COLO829 (cell line): ENCODE measurements at places on chromosomes 7 and 10.

DNA sequence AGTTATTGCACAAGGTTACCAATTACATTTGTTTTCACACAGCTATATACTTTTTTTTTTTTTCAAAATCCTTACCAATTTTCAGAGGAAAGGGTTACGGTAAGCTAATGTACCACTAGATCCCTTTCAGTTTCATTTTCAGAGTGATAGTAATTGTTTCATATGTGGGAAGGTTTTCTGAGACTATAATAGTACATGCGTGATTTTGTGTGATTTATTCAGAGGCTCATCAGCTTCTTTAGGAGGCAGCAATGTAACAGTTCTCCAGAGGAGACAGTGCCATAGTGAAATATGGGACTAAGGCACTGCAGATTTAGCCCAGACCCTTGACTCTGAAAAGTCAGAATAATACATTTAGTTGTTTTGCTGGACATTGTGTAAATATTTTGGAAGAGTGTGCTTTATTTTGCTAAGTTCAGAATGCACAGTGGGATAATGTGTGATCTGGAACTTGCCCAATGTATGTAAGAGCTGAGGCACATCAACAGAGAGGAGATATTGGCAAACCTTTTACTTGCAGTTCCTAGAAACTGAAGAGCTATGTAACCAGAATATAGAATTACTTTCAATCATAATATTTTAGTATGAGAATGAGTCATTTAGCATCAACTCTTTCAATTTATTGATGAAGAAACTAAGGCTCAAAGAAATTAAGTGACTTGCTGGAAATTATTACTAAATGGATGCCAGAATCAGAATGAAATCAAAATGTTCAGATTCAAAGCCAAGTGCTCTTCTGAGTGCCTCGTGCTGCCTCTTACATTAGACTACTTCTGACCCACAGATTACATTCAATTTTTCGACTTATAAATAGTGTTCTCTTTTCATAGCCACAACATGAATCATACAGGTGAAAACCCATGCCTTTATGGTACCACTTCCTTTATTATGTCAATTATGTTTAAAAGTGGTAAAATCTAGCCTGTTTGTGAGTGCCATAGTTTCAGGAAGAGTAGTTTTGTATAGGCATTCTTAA is 207.7 kb upstream of the TEX47 start:
- DNase-seq = no peak

DNA sequence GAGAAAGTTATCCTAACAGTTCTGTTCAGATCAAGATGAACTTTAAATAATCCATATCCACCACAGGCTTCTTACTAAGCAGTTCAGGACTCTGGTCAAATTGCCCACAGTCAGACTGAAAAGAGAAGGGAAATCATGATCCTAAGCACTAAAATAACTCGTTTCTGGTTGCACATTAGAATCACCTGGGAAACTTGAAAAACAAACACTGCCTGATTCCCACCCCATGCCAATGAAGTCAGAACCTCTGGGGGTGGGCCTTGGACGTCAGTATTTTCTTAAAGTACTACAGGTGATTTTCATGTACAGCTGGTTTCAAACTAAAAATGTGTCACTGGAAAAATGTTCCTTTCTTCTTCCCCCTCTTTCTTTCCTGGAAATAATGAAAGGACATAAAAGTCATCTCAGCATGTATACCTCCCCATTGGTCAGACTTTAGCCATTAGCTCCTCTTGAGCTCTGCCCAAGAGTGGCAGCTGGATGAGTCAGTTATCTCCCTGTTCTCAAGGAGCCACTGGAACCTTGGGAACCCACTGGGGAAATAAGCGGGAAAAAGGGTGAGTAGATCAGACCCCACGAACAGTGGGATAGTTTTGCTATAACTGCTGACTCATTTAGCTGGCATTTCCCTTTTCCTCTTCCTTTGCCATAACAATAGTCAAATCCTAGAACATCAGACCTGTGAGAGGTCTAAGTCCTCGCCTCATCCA is 75.3 kb upstream of the IL6 start:
- no peak for DNase-seq

DNA sequence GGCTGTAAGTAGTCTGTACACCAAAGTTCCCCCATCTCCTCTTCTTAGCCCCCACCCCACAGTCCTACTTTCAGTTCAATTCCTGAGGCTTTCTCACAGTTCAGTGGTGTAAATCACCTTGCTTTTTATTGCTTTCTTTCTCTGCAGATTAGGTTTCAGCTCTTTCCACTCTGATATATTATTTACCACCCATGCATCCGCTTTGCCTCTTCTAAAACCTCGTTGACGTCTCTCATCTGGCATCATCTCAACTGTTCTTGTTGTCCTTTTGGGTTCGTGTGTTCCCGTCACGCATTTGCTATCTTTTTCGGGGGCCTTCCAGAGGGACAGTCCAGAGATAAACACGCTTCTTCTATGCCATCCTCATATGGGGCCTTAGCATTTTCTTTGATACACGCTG is 597.9 kb upstream of the DPP6 start:
- DNase-seq = no peak

- no peak for DNase-seq
Measured at GRCh38 chr10:101878869-101879268, 35.3 kb upstream of the KCNIP2 start.

DNA sequence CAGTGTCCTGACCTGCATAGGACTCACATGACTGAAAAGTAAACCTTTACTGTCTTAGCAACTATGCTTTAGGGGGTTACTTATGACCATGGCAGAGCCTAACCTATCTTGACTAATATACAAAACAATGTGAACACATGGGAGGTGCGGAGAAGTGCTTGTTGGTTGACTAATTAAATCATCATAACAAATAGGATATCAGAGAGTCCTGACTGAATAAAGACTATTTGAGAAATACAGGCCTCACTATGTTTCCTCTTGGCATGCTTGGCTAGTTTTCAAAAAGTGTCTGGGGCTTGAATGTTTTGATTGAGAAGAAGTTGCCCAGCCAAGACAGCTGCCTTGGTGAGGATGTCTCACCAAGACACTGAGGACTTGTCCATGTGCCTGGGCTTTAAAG is 104.4 kb upstream of the PHYHIPL start:
- DNase-seq = no peak
